ENCODE measurements at places on chromosomes 7 and 10.

DNA sequence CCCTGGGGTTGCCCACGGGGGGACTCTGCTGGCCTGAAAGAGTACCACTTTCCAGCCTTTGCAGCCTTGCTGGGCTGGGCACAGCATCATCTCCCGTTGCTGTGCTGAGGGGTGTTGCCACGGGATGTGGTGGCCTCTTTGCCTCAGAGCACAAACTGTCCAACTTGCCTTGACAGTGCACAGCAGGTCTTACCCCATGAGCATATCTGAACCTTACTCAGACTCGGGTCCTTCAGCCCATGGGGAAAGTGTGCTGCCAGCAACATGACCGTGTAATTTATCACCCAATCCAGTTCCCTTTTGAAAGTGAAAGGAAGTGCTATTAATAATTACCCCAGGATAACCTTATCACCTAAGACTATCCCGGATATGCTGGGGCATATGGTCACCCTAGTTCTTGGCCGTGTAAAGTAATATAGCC lies 46.8 kb downstream of the TBXAS1 start:
- no peak for DNase-seq

DNA sequence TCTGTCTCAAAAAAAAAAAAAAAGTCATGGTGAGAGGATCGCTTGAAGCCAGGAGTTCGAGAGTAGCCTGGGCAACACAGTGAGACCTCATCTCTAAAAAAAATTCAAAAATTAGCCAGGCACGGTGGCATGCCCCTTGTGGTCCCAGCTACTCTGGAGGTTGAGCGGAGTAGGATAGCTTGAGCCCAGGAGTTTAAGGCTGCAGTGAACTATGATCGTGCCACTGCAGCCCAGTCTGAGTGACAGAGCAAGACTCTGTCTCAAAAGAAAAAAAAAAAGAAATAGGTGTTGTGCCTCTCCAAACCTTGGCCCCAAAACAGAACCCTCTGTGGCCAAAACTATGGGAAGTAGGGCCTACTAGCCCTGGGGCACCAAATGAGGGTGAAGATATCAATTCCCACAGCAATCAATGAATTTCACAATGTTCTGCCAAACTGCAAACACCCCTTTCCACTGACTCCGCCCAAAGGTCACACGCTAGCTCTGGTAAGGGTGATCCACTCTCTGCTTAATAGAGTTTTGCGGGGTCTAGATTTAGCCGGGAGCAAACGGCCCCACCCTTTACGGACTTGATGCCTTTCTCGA lies 16.9 kb downstream of the SSC4D start:
- no peak for DNase-seq

GRCh38 chr10:34206935-34207268 lies 608.2 kb downstream of the PARD3 start:
- DNase-seq: no peak

- DNase-seq: no peak
Observed at GRCh38 chr7:44881066-44881600, 4.2 kb downstream of the PURB start.

GRCh38 chr7:27351137-27351536 lies 108.5 kb downstream of the EVX1 start:
- no peak for DNase-seq

DNA sequence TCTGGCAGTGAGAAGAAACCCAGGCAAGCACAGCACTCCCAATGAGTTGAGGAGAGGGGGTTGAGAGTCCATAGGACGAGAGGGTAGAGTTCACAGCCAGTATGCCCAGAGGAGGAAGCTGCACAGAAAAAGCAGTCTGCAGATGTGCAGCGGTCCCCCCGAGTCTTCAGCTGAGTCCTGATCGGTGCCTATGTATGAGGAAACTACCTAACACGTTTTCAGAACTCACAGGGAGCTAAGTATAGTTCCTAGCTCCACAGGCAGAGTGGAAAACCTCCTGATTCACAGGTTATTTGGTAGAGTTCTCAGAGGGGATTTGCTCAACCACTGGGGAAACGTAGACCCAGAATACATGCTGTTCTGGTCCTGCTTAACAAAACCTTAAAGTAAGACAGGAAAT lies 271.3 kb upstream of the CNTNAP2 start:
- no peak for DNase-seq

- DNase-seq: no peak
Observed at GRCh38 chr7:38907066-38907465, 1.9 kb downstream of the VPS41 start.

GRCh38 chr10:79247373-79248137 lies 99.7 kb upstream of the PPIF start:
- no peak for DNase-seq

GRCh38 chr7:66880053-66880452 lies 41.0 kb upstream of the TMEM248 start:
- DNase-seq: no peak

DNA sequence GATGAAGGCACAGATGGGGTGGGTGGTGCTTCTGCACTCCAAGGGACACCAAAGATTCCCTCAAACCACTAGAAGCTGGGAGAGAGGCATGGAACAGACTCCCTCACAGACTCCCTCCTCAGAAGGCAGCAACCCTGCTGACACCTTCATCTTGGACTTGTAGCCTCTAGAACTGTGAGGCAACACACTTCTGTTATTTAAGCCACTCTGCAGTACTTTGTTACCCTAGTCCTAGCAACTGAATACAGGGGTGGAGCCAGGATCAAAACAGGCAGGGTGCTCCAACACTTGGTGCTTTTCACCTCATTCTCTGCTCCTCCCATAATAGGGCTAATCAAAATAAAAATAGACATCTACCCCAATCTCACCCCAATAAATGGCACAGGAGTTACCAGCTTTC lies 2.3 kb upstream of the GSTO1 start:
- no peak for DNase-seq

- no peak for DNase-seq
Observed at GRCh38 chr7:16098058-16098457, 323.3 kb downstream of the CRPPA start.

GRCh38 chr10:100731407-100732240 lies 13.8 kb upstream of the PAX2 start:
- no peak for DNase-seq

- DNase-seq: no peak
Observed at GRCh38 chr7:74223711-74224510, 14.1 kb downstream of the LAT2 start.

GRCh38 chr10:97889461-97890265 lies 40.0 kb downstream of the GOLGA7B start:
- no peak for DNase-seq

DNA sequence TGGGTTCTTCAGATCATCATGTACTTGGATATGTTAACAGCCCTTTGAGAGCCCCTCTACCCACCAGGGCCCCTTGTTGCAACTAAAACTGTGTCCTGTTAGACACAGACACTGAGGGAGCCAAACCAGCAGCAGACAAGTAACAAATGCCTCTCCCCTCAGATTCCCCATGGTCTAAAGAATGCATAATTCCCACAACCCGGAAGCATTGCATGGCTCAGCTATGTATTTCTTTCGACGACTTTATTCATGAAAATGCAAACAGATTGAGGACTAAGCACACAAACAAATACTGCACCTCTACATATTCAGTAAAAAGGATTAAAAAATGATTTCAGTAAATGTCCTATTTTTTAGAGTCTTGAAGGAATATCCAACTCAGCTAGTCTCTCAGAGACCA lies 70.1 kb upstream of the HECW1 start:
- no peak for DNase-seq

DNA sequence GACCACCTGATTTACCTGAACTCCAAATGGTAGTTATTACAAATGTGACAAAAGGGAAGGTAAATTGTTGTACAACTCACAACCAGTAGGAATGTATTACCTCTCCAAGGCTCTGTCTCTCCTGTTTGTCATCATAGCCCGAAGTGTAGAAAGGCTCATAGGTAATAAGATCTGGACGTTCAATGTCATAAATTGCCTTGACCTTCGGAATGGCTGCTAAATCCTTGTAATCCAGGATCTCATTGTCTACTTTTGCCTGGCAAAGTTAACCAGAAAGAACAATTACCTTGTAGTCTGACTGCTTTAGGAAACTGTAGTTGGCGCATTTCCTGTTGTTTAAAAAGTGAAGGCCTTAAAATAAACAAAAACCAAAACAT lies 68.6 kb upstream of the AFAP1L2 start:
- DNase-seq: no peak

GRCh38 chr10:7412928-7413282 lies 2.1 kb upstream of the SFMBT2 start:
- DNase-seq: no peak

Measured in tongue (tissue), 3 donors.